ENCODE measurements at places on chromosomes 1 and 21. TPM values are rescaled to one million over a fixed set of nuclear protein-coding genes. Genes with fewer than 3 reads are reported as not detected.

GRCh38 chr1:39657923-39658485 is 13.9 kb downstream of the NT5C1A start:
- DNase-seq, result peak; percentile 66
- no peak overlapping the region for H3K27ac ChIP-seq
- no peaks in the 10 kb centered on the region for H3K36me3 ChIP-seq
- H3K4me1 ChIP-seq, result no peaks in the 10 kb centered on the region
- no peak overlapping the region for H3K4me3 ChIP-seq
- peaks cover 81% of the 10 kb centered on the region for H3K27me3 ChIP-seq

SPATA46 gene
- not detected for total RNA-seq

DNA sequence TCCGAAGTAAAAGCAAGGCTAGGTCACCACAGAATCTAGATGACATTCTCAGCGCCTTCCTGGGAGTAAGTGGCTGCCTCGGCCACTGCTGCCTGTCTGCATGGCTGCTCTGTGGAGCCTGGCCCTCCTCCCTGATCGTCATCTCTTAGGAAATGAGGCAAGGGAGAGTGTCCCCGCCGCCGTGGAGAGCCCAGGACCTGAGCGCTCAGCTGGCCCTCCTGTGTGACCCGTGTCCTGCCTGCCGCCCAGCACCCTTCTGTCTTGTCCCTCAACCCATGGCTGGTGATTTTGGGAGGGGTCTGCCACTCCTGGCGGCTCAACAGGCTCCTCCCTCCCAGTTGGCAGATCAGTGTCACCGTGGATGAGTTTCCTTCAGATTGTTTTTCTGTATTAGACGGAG is 156.4 kb upstream of the COL6A1 start:
- H3K4me3 ChIP-seq, result no peak overlapping the region
- DNase-seq, result no peak
- peaks cover 51% of the 10 kb centered on the region for H3K27me3 ChIP-seq
- no peak overlapping the region for H3K27ac ChIP-seq

DNA sequence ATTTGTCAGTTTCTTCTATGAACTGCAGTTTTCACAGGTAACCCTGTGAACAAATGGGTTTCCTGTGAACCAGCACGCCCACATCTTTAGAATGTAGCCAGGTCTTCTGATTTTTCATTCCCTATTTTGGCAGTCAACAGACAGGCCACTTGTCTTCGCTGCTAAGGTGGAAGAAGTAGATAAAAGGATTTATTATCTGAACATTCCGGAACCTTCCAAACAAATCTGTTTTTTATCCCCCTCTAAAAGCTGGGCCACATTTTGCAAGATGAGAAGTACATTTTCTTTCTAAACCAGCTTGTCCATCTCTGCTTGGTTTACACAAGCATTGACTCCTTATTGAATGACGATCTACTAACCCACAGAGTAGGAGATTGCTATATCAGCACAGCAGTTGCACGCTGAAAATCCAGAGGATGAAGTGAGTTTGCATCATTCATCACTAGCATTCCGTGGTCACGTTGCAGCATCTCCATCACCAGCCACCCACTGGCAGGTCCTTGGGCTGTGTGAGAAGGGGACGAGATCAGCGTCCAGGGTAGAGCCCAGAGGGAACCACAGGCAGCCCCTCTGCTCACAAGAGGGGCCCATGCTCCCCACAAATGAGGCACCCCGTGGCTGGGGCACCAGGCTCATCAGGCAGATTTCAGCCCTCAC is 83.5 kb downstream of the TOMM20 start:
- H3K27me3 ChIP-seq, result no peaks in the 10 kb centered on the region
- H3K36me3 ChIP-seq, result no peaks in the 10 kb centered on the region
- no peak overlapping the region for H3K4me3 ChIP-seq

DNA sequence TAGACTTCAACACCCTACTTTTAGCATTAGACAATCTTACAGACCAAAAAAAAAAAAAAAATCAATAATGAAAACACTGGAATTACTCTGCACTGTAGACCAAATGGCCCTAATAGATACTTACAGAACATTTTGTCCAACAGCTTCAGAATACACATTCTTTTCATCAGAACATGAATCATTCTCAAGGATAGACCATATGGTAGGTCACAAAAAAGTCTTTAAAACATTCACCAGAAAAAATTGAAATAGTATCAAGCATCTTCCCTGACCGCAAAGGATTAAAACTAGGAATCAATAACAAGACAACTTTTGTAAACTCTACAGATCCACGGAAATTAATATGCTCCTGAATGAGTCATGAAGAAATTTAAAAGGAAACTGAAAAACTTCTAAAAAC is 22.5 kb downstream of the ZNF670 start:
- no peak for DNase-seq
- no peaks in the 10 kb centered on the region for H3K27me3 ChIP-seq

- H3K4me1 ChIP-seq, result peaks cover 13% of the 10 kb centered on the region
- H3K27me3 ChIP-seq, result no peaks in the 10 kb centered on the region
- no peak overlapping the region for H3K4me3 ChIP-seq
- H3K27ac ChIP-seq, result no peak overlapping the region
- no peak for DNase-seq
- peaks cover under 1% of the 10 kb centered on the region for H3K36me3 ChIP-seq
These were observed 244.6 kb upstream of the DMRTA2 start for GRCh38 chr1:50667710-50668356.

CFAP74 gene
- not detected for total RNA-seq

SKI gene
- total RNA-seq, result 33.8 TPM

GRCh38 chr1:232621050-232621449 is 8.9 kb downstream of the SIPA1L2 start:
- H3K27ac ChIP-seq, result no peak overlapping the region
- no peak overlapping the region for H3K4me3 ChIP-seq
- peaks cover 20% of the 10 kb centered on the region for H3K27me3 ChIP-seq
- H3K36me3 ChIP-seq, result peaks cover 6% of the 10 kb centered on the region

DNA sequence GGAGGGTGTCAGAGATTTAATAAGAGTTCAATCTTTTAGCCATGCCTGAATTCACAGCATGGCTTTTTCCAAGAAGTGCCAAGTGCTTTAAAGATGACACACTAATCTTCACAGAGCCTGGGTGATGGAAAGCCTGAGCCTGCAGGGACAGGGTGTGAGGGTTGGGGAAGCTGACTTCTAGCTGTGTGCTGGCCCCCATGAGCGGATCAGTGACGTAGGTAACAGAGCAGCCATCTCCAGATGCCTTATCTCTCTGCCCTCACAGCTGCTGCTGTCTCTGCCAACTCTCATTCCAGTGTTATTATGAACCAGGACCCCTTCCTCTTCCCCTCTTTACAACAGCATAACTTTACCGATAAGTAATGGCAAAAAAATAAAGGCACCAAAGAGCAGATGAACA is 30.6 kb downstream of the FAM78B start:
- H3K36me3 ChIP-seq, result no peaks in the 10 kb centered on the region
- no peak overlapping the region for H3K27ac ChIP-seq
- H3K27me3 ChIP-seq, result no peaks in the 10 kb centered on the region
- no peak for DNase-seq

HTR6 gene
- total RNA-seq, result not detected

Data from Calu3 (cell line).